ENCODE measurements at places on chromosomes 12 and 14.

- no peak overlapping the region for H3K4me3 ChIP-seq
- H3K27me3 ChIP-seq: no peaks in the 10 kb centered on the region
- no peaks in the 10 kb centered on the region for H3K36me3 ChIP-seq
- no peak overlapping the region for H3K27ac ChIP-seq
Measured at GRCh38 chr14:99675382-99675835, 8.7 kb upstream of the CYP46A1 start.

- no peaks in the 10 kb centered on the region for H3K36me3 ChIP-seq
- H3K4me3 ChIP-seq: no peak overlapping the region
- DNase-seq: no peak
- H3K27ac ChIP-seq: no peak overlapping the region
- no peaks in the 10 kb centered on the region for H3K27me3 ChIP-seq
Measured at GRCh38 chr12:108587826-108588225, 10.1 kb downstream of the TMEM119 start.

GRCh38 chr14:55153951-55154350 is 24.9 kb downstream of the LGALS3 start:
- no peaks in the 10 kb centered on the region for H3K27me3 ChIP-seq
- no peaks in the 10 kb centered on the region for H3K4me1 ChIP-seq
- no peak overlapping the region for H3K4me3 ChIP-seq
- H3K36me3 ChIP-seq: no peaks in the 10 kb centered on the region
- DNase-seq: no peak

DNA sequence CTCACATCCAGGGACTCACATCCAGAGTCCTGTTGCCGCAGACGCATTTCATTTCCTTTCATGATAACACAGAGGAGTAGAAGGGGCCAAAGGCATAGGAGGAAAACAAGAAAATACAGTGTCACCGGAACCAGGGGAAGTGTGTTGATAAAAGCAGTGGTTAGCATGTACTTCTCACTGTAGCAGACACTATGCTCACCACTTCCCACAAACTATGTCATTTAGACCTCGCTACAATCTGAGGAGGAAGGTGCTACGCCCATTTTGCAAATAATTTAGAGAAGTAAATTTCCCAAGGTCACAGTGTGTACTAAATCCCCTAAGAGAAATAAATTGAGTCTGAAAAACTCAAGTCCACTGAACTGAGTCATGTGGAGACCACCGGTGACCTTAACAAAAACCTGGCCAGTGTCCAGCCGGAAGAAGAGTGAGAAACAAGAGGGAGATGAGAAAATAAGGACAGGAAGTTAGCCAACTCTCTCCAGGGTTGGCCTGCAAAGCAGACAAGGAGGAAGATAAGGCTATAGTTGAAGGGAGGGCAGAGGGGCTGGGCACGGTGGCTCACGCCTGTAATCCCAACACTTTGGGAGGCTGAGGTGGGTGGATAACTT is 25.8 kb upstream of the TMCC3 start:
- no peak overlapping the region for H3K4me3 ChIP-seq
- peak; percentile 35 for DNase-seq
- H3K27me3 ChIP-seq: no peaks in the 10 kb centered on the region
- H3K27ac ChIP-seq: peak overlapping the region; percentile 75
- H3K4me1 ChIP-seq: no peaks in the 10 kb centered on the region

- peak overlapping the region; percentile 85 for H3K27ac ChIP-seq
- H3K27me3 ChIP-seq: no peaks in the 10 kb centered on the region
- DNase-seq: peak; percentile 32
- H3K36me3 ChIP-seq: no peaks in the 10 kb centered on the region
- peak overlapping the region; percentile 45 for H3K4me3 ChIP-seq
- H3K4me1 ChIP-seq: peaks cover 31% of the 10 kb centered on the region
Measured at GRCh38 chr12:54358191-54358944, 5.9 kb downstream of the GPR84 start.

GRCh38 chr12:4807116-4807783 is 87.0 kb downstream of the GALNT8 start:
- peaks cover 57% of the 10 kb centered on the region for H3K27me3 ChIP-seq
- H3K4me3 ChIP-seq: no peak overlapping the region
- peaks cover 12% of the 10 kb centered on the region for H3K4me1 ChIP-seq
- no peaks in the 10 kb centered on the region for H3K36me3 ChIP-seq
- H3K27ac ChIP-seq: no peak overlapping the region

DNA sequence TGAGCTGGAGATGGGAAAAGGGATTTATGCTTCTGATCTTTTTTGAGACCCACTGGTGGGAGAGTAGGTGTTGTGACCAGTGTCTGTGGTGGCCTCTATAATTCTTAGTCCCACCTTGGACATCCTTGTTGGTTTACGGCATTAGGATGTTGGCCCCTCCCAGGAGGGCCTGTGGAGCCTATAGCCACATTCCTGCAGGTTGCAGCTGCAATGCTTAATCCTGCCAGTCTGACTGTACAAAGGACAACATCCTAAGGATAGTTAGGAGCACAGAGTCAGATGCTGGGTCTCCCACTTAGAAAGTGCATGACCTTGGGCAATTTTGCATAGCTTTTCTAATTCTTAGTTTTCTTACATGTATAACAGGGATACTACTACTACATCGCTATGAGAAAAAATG is 150.9 kb upstream of the SLC38A2 start:
- H3K4me3 ChIP-seq: no peak overlapping the region
- no peak for DNase-seq
- H3K27me3 ChIP-seq: no peaks in the 10 kb centered on the region
- H3K27ac ChIP-seq: peak overlapping the region; percentile 73
- no peaks in the 10 kb centered on the region for H3K4me1 ChIP-seq

DNA sequence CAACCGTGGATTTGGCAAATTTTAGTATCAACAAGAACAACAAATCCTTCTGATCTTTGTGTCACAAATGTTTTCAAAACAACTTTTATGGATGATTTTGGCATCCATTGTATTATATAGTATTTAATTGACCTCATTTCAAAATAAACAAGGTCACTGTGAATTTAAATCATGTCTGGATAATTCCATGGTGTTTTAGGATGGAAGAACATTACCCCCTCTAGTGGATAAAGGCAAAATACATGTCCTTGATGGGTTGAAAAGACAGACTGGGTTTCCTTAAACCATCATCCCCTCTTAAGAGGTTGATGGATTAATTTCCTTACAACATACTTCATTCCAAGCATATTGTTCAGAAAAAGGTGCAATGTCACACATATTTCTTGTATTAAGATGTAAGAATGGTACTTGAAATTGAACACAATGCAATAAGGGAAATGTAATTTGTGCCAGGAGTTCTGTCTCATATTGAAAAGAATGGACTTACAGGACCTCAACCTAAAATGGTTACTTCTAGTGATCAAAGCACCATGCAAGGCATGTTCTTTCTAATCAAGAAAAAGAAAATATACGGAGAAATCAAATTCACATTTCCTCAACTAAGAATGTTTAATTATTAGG is 352.0 kb downstream of the BCAT1 start:
- H3K36me3 ChIP-seq: no peaks in the 10 kb centered on the region
- no peak overlapping the region for H3K27ac ChIP-seq
- DNase-seq: no peak
- H3K27me3 ChIP-seq: no peaks in the 10 kb centered on the region
- H3K4me1 ChIP-seq: no peaks in the 10 kb centered on the region
- H3K4me3 ChIP-seq: no peak overlapping the region

- H3K27me3 ChIP-seq: no peaks in the 10 kb centered on the region
- H3K27ac ChIP-seq: no peak overlapping the region
- DNase-seq: no peak
- no peak overlapping the region for H3K4me3 ChIP-seq
- H3K36me3 ChIP-seq: no peaks in the 10 kb centered on the region
Measured at GRCh38 chr14:85471156-85471555, 58.8 kb upstream of the FLRT2 start.

DNA sequence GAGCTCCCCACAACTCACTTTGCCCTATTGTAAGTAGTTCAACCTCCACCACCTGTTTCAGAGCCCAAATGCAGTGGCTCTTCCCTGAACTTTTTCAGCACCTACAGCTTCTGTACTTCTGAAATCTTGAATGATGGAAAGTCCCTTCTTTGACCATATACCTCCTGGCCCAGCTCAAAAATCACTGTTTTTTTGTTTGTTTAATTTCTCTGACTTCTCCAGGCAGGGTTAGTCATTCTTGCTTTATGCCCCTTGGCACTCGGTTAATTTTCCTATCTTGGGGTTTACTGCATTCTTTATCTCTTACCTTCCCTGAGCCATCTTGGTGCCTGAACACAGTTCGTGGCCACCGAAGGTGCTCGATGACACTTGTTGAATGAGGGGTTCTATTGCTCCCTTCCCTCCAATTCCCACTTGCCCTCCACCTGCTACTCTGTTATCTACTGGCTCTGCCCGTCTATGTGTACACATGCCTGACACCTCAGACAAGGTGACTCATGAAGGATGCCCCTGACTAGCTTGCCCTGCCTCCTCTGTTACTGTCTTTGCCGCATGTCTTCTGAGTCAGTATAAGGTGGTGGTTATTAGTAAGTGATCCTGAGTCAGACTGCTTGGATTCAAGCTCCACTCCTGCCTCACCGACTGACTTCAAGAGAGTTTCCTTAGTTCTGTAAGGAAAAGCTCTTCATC is 4.4 kb downstream of the AMHR2 start:
- no peak overlapping the region for H3K4me3 ChIP-seq
- no peak for DNase-seq
- H3K4me1 ChIP-seq: no peaks in the 10 kb centered on the region
- H3K36me3 ChIP-seq: no peaks in the 10 kb centered on the region
- H3K27me3 ChIP-seq: no peaks in the 10 kb centered on the region

GRCh38 chr14:52061890-52062289 is 7.0 kb downstream of the NID2 start:
- H3K4me1 ChIP-seq: peaks cover 55% of the 10 kb centered on the region
- peak overlapping the region; percentile 79 for H3K27ac ChIP-seq
- H3K36me3 ChIP-seq: no peaks in the 10 kb centered on the region
- H3K4me3 ChIP-seq: no peak overlapping the region
- DNase-seq: no peak

DNA sequence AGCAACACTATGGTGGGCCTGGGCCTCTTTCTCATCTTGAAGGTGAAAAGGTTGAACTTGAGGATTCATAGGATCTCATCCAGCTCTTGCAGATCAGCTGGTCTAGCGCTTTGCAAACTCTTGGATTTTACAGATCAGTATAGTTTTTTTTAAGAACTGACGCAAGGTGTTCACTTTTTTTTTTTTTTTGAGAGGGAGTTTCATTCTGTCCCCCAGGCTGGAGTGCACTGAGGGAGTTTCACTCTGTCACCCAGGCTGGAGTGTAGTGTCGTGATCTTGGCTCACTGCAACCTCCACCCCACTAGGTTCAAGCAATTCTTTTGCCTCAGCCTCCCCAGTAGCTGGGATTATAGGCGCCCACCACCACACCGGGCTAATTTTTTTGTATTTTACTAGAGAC is 20.4 kb upstream of the LGMN start:
- no peaks in the 10 kb centered on the region for H3K36me3 ChIP-seq
- H3K27me3 ChIP-seq: no peaks in the 10 kb centered on the region
- H3K4me1 ChIP-seq: no peaks in the 10 kb centered on the region
- H3K27ac ChIP-seq: peak overlapping the region; percentile 29
- H3K4me3 ChIP-seq: no peak overlapping the region

- no peaks in the 10 kb centered on the region for H3K36me3 ChIP-seq
- no peak overlapping the region for H3K4me3 ChIP-seq
- no peaks in the 10 kb centered on the region for H3K27me3 ChIP-seq
- H3K4me1 ChIP-seq: no peaks in the 10 kb centered on the region
- DNase-seq: no peak
- H3K27ac ChIP-seq: peak overlapping the region; percentile 40
Measured at GRCh38 chr12:94208622-94208966, 60.2 kb downstream of the PLXNC1 start.

GRCh38 chr12:100435957-100436356 is 37.7 kb upstream of the NR1H4 start:
- no peaks in the 10 kb centered on the region for H3K27me3 ChIP-seq
- H3K4me3 ChIP-seq: no peak overlapping the region
- H3K27ac ChIP-seq: no peak overlapping the region
- H3K36me3 ChIP-seq: no peaks in the 10 kb centered on the region

DNA sequence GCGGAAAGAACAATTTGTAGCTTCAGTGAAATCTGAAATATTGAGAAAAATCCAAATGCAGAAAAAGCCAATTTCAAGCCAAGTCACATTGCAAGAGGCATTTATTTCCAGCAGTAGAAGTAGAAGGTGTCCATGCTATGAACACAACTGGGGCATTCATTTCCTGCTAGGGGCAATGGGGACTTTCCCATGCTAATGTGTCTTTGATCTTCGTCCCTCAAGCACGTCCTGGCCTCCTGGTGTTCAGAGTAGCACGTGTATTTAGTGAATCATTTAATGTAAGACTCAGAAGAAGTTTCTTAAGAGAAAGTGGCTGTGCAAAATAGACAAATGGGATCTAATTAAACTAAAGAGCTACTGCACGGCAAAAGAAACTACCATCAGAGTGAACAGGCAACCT is 267.9 kb downstream of the TMEM132C start:
- DNase-seq: no peak
- H3K27ac ChIP-seq: no peak overlapping the region
- H3K36me3 ChIP-seq: no peaks in the 10 kb centered on the region

DNA sequence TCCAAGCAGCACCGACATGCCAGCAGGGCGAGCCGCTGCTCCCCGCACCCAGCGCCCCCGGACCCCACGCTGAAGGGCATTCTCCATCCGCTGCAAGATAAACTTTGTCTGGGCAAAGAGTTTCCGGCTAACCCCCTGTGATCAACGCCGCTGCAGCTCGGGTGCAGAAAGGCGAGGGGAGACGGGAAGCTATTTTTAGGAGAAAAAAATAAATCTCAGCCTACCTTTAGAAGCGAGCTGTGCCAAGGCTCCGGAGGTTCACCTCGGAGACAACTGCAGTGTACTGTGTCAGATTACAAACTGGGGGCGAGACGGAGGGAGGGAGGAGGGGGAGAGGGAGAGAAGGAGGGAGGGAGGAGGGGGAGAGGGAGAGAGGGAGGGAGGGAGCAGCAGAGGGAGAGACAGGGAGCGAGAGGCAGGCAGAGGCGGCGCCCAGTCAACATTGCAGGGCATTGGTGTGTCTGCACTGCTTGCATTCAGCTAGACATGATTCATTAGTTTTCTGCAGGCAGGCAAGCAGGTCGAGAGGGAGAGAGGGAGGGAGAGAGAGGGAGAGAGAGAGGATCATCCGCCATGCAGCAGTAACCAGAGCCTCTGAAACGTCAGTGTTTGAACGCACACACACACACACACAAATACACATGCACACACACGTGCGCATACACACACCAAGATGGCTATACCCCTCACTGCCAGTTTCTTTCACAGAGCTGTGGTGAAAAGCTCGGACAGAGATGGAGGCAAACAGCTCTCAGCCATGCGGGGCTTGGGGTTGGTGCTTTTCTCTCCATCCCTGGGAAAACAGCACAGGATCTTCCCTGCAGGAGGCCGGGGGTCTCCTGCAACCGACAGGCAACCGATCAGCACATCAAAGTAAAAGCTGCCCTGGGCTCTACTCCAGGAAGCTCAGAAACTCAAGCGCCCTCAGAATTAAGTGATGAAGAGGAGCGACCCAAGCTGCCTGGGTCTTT is at the start of gene RIMBP2:
Gene RIMBP2 (minus strand): TSS at position 302 of the 971 bp plus-strand sequence. CDS start 237,286 bp downstream, outside the sequence.
- no peak within 1 kb of the TSS for H3K27ac ChIP-seq
- peak within 1 kb of the TSS; percentile 17 for H3K4me3 ChIP-seq
- peaks cover 22% of the 10 kb centered on the region for H3K4me1 ChIP-seq
- no peaks in the 10 kb centered on the region for H3K36me3 ChIP-seq
